NCI-H748 treated with DMSO at 0.1 percent for 48 hours (cell line): ENCODE measurements at places on chromosomes 1 and 21.
A peak's percentile ranks its signal among the peaks of the same experiment; 100 is the strongest.

DNA sequence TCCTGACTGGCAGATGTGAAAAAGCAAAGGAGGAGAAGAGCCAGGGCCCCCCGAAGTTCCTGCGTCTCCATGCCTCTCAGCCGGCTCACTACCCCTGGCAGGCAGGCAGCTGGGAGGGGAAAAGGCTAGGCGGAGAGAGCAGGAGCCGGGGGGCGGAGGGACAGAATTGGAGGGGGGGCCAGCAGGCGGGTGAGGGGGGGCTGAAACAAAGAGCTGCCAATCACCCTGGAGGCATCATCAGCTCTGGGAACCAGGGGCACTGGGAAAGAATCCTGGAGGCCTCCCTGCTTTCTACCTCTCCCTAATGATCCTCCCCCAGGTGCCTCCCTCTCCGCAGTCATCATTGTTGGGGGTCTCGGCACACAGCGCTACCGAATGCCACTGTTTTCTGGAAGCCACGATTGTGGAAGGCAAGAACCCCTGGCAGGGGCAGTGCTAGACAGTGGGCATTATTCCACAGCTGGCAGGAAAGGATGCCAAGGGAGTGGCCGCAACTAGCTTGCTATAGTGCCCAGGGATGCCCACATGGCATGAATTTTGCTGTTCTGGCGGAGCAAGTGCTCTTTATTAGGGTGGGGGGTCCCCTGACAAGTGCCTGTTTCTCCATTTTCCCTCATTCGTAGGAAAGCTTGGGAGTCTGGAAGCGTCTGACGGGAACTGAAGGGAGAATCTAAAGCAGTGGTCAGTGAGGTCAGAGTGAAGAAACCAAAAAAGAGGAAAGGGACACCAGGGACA is at the start of gene THBS3:
THBS3 (minus strand) TSS at position 92 of the 735 bp plus-strand sequence; CDS start at position 71, 21 bp downstream.
- DNase-seq = peak; percentile 31

GRCh38 chr1:179969962-179970361 is 15.4 kb downstream of the CEP350 start:
- DNase-seq = no peak

DNA sequence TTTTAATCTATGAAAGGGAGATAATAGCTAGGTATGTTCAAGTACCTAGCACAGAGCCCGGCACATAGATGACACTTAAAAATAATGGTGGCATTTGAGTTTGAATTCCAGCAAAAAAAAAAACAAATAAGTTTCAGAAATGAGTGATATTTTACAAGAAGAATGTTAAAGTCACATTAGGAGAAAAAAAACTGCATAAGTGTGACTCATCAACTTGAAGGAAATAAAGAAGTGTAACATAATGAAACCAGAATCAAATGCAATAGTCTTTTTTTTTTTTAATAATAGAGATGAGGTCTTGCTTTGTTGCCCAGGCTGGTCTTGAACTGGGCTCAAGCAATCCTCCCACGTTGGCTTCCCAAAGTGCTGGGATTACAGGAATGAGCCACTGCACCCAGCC is 17.1 kb downstream of the DNASE2B start:
- no peak for DNase-seq

GRCh38 chr21:29382030-29382654 is 83.4 kb downstream of the BACH1 start:
- no peak for DNase-seq

DNA sequence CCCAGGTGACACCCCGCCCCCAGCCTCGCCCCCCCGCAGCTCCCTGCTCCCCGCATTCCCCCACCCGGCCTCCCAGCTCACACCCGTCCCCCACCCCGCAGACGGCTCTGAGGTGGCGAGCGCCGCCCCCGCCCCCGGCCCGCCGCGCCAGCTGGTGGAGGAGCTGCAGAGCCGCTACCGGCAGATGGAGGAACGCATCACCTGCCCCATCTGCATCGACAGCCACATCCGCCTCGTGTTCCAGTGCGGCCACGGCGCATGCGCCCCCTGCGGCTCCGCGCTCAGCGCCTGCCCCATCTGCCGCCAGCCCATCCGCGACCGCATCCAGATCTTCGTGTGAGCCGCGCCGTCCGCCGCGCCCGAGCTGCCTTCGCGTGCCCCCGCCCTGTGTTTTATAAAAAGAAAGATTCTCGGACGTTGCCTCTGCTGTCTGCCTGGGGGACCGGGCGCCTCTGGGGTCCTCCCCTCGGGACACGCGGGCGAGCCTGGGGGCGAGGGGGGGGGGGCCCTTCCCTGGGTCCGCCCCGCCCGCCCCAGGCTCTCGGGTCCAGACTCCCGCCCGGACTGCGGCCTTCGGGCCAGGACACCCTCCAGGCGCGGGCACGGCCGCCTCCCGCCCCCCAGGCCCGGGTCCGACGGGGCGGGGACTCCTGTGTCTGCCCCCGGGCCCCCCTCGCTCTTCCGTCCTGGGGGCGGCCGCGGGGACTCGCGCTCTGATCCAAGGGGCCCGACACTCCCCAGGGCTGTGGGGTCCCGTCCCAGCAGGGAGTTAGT is 1.6 kb upstream of the MMP23B start:
- DNase-seq = peak; percentile 63

- no peak for DNase-seq
Observed at GRCh38 chr1:150931773-150932172, 5.6 kb downstream of the SETDB1 start.

DNA sequence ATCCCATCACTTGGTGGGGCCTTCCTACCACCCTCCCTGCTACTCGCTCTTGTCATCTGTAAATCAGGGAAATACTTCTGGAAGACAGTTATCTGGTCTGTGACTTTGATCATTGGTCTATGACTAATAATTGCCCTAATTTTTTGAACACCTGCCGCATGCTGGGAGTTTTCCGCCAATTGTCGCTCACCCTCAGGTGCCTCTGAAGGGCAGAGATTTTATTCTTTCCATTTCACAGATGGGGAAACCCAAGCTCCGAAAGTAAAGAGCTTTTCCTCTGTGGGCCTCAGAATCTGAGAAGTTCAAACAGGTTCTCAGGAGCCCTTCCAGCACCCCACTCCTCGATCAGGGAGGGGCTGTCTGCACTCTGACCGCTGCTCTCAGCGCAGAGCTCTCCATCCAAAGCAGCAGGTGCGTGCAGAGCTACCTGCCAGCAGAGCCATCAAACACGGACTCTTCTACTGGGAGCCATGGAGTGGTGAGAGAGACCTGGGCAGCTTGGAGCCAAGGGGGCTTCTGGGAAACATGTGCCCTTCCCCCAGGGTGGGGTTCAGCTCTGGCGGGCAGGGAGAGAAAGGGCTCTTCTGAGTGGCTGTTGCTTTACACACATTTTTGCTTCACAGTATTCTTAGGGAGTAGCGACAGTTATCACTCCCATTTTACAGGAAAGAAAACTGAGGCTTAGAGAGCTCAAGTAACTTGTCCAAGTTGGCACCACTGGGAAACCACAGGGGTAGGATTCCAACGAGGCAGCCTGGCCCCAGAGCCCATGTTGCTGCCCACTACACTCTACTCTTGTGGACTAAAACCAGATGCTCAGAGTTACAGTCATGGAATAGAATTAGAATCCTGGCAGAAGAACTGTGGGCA is 5.8 kb upstream of the RUNX3 start:
- DNase-seq = no peak

GRCh38 chr1:161691846-161692245 is 15.2 kb upstream of the FCRLA start:
- no peak for DNase-seq

- DNase-seq = peak; percentile 66
Observed at GRCh38 chr1:209248649-209249279, 334.8 kb upstream of the CAMK1G start.

- no peak for DNase-seq
Observed at GRCh38 chr1:9717193-9718005, 65.9 kb downstream of the PIK3CD start.

DNA sequence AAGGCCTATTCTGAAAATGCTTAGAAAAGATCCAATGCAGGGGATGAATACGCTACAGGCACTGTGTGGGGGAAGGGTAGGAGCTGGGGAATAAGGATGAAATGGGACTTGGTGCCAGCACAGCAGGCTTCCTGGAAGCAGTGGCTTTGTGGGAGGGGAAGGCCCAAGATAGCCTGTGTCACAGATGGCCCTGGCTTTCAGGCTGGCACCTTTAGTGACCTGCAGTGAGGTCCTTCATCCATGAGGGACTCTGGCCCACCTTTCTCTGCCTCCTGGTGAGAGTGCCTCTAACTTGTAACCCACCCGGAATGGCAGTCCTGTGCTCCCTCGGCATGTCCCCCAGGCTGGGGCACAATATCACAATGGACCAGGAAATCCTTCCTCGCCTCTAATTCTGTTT is 919 bp downstream of the CHI3L1 start:
- DNase-seq = no peak

GRCh38 chr1:227893949-227894721 is 53.6 kb downstream of the WNT9A start:
- no peak for DNase-seq

DNA sequence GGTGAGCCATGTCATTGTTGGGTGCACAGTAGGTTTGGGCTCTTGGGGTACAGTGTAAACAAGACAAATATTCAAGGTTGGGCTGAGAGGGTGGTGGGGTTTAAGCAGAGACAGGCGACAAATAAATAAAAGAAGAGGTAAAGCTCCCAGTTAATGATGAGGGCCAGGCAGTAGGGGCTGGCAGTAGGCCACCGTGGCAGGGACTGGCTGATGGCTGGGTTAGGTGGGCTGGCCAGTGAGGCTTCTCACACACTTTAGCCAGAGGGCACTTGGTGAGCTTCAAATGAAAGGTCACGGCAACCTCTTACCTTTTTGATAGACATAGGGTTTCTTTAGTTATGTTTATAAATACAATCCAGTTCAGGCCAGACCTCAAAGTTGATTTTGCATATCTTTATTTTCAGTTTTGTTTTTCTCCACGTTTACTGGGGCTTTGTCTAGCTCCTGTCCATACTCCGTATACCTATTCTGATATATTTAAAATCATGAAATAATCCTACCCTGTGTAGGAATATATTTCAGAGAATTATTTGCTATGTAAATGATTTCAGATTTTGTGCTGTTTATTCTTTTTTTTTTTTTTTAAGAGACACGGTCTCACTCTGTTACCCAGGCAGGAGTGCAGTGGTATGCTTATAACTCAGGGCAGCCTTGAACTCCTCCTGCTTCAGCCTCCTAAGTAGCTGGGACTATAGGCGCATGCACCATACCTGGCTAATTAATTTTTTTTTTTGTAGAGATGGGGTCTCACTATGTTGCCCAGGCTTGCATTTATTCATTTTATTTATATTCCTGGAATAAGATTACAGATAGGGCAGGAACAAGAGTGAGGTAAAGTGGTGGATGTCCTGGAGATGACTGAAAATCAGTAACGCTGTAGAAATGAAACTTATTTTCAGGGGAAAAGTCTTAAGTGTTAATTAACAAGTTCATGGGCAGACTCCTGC is 122.7 kb downstream of the RYR2 start:
- DNase-seq = no peak

DNA sequence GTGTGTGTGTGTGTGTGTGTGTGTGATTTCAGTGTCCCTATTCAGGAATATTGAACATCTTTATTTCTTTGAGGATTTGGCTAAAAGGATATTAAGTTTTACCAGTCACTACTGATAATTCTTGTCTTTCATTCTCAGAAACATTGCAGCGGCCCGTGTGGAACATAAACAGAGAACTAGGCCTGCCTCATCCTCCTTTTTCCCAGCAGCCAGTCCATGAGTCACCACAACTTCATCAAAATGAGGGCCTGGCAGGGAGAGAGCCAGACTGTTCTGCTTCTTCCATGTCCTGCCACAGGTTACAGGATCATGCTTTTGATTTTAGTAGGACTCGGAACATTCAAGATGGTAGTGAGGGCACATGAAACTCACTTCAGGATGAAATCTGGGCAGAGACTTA is 50.7 kb downstream of the LRIG2 start:
- no peak for DNase-seq

DNA sequence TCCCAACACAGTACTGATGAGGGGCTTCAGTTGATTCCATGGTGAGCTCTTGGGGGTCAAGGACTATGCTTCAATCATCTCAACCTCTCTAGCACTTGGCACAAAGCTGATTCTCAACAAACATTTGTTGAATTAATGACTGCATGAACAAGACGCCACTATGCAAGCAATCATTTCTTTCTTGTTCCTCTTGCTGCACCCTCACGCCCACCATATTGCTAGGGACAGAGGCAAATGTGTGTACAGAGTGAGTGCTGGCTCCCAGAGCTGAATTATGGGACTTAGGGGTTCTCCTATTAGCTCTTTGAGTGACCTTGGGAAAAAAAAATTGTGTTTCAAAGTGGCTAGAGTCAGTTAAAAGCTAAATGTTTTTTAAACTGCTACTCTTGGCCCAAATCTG is 2.5 kb downstream of the ADAR start:
- DNase-seq = no peak

DNA sequence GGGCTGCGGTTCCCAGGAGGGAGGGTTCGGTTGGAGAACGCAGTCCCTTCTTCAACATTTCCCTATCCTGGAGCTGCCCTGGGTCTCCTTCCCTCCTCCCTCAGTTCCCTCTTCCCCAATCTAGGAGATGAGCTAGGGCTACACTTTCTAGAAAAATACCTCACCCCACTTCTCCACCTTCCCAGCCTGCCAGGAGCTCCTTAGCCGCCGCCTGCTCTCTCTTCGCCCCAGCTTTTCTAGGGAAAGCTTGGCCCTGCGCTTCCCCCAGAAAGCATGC is 488 bp upstream of the ADAMTS1 start:
- no peak for DNase-seq

- DNase-seq = no peak
Observed at GRCh38 chr1:174075245-174075692, 53.1 kb upstream of the RC3H1 start.

DNA sequence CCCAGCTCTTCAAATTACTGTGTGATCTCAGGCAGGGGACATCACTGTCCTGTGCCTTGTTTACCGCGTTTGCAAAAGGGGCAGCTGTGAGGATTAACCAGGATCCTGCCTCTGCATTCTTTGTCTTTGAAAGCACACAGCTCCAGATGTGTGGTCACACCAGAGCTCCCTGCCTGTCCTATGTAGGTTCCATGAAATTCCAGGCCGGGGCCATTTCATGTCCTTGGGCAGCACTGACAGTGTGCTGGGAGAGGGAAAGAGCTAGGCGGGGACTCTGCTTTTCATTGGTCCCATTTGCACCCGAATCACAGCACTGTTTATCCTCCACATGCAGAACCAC is 42.2 kb upstream of the SELENON start:
- DNase-seq = no peak

DNA sequence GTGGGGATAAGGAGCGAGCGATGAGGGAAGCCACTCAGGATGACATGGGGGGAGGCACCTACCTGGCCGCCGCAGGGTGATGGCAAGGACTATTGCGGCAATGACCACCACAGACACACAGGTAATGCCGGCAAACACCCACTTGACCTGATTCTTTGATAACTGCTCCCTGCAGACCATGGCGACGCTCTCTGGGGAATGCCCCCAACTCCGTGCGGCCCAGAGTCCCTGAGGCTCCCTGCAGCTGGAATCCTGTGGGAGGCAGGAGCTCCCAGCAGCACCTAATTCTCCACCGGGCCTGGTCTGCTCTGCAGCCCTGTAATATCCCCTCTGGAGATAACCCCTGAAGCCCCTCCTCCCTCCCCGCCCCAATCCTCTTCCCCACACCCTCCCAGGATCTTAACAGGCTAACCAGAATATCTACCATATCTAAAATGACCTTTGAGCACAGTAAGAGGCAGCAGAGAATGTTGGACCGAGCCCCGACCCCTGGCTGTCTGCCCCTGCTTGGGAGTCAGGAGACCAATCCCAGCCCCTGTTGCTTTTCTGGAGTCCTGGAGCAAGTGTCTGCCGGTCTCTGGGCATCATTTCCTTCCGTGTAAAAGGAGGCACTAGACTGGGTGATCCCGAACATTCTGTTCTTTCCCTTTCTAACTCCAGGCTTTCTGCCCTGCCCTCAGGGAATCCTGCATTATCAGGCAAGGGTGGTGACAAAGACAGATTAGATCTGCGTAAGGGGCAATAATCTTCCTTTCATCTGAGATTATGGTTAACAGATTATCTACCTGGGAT is at the start of gene FAM151A:
FAM151A (minus strand) TSS at position 310 of the 792 bp plus-strand sequence; CDS start at position 180, 130 bp downstream.
- DNase-seq = no peak

GRCh38 chr1:10718083-10718415 is 78.4 kb downstream of the CASZ1 start:
- DNase-seq = no peak
